ENCODE measurements at places on chromosomes 3 and 15.

DNA sequence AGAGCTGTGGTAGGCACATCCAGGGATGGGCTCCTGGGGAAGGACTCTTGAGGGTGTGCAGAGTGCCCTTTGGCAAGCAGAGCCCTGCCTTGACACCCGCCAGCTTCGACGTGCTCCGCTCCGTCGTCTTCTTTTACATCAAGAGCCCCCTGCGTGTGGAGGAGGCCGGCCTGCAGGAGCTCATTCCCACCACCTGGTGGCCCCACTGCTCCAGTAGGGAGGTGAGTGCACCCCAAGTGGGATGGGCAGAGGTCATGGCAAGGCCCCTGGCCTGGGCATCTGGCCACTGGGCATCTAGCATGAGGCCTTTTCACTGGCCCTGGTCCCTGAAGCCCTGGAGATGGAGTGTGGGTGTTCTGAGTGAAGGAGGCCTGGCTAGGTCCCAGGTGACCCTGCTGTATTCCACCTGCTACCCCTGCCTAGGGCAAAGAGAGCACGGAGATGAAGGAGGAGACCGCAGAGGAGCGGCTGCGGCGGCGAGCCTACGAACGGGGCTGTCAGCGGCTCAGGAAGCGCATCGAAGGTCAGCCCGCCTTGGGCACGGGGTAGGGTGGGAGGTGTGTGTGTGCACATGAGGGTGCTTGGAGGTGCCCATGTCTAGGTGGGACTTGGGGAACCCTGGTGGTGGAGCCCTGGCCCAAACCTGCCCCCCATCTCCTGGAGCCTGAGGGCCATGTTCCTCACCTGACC is 12.2 kb downstream of the RNF123 start:
- DNase-seq = no peak

DNA sequence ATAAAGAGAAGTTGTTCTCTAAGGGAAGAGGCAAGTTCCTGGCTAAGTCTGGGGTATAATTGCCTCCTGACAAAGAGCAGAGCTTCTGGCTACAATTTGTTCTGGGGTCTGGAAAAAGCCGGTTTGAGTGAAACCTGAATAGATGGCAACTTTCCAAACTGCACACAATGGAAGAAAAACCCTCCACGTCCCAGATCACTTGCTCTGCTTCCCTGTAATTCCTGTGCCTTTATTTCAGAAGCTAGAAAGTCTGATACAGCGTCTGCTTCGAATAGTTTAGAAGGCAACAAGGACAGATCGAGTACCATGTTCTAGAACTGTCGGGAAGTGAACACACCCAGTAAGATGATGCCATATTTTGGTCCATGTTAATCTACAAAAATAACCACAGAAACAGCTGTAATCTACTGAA is 1.6 kb upstream of the WDR82 start:
- no peak for DNase-seq

DNA sequence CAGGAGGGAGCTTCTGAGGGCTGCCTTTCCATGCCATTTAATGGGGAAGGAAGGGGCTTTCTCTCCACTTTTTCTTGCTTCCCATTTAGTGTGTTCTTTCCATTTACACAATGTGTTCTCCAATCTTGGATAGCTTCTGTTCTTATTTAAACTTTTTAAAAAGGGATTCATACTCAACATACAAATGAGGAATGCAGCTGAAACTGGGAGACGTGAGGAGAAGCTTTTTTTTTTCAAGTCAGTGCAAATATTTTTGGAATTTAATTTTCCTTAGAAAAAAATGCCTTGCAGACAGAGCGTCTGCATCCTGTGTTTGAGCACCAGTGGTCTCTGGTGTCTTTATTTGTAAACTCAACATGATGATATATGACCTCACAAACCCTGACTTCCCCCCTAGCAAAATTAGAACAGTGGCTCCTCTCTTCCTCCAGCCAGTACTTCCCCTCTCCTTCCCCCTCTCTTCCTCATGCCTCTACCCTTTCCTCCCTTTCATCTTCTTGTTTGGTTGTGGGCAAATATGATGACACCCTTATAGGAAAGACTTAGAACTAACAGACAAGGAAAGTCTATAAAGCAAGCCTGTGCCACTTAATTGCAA is 48.1 kb upstream of the PCSK6 start:
- DNase-seq = no peak

DNA sequence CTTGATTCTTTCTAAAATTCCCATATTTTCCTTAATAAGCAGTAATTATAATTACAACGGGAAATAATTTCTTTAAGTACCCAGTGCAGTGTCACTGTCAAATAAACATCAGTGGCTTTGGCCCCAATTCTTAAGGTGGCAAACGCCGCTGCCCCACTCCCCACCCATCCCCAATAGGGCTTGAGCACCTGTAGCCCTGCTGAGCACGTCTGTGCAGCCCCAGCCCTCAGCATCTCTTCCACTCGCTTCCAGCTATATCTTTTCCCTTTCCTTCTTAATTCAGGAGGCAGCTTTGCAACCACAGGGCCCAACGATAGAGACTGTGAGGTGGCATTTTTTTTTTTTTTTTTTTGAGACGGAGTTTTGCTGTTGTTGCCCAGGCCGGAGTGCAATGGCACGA is 9.0 kb downstream of the PPM1M start:
- no peak for DNase-seq

DNA sequence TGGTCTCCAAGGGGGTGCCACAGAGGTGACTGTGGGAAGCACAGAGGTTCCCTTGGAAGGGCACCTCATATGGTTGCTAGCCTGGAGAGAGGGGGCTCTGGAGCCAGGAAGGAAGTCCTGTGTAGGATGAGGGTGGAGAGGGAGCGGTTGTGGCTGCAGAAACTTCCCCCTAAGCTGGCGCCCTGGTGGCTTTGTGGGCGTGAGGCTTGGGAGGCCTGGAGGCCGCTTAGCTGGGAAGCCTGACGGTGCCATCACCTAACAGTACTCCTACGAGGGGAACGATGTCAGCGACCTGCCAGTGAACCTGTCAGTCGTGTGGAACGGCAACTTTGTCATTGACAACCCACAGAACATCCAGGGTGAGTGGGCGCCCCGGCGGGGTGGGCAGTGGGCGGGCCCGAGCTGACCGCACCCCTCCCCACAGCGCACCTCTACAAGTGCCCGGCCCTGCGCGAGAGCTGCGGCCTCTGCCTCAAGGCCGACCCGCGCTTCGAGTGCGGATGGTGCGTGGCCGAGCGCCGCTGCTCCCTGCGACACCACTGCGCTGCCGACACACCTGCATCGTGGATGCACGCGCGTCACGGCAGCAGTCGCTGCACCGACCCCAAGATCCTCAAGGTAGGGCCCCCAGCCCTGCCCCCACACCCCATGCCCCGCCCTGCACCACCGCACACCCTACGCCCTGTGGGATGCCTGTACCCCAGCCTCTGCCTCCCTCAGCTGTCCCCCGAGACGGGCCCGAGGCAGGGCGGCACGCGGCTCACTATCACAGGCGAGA is 31.0 kb downstream of the PLXNA1 start:
- DNase-seq = no peak

GRCh38 chr15:68583936-68584755 is 5.4 kb downstream of the CORO2B start:
- no peak for DNase-seq

- no peak for DNase-seq
Measured at GRCh38 chr3:51938780-51939425, 2.8 kb downstream of the RRP9 start.

- no peak for DNase-seq
Measured at GRCh38 chr3:155853214-155854140, 750 bp downstream of the SLC33A1 start.

- no peak for DNase-seq
Measured at GRCh38 chr15:48888191-48888590, 10.3 kb downstream of the EID1 start.

DNA sequence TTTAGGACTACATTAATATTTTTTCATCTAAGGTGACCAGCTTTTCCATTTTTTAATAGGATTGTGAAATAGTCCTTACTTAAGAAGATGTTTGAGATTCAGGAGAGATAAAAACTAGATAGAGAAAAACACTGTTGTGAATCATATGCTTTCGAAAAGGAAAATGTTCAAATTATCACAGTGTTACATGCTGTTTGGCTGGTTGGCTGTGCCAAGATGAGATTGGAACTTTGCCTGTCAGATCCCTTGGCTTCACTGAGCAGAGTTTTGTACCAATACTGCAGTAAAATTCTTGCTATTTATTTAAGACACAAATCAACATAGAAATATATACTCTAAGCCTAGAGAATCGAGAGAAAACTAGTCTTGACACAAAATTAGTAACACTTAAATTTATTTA is 117.2 kb downstream of the OXSM start:
- DNase-seq = no peak

- no peak for DNase-seq
Measured at GRCh38 chr3:67564008-67564407, 90.4 kb downstream of the SUCLG2 start.
